ENCODE measurements at places on chromosomes 7 and 10.

DNA sequence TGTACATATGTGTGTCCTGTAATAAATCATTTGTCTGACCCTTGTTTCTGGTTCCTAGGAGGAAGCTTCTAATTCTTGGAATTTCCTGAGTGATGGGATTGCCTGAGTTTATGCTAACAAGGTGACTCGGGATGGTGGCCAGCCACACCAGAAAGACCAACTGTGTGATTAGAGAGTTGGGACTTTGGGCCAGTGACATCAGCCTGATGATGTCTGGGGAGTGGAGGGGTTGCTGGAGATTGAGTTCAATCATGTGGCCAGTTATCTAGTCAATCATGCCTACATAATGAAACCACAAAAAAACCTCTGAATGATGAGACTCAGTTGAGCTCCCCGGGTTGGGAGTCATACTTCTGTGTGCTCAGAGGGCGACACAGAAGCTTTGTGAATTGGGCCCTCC is 23.5 kb upstream of the CARD11 start:
- DNase-seq: no peak

DNA sequence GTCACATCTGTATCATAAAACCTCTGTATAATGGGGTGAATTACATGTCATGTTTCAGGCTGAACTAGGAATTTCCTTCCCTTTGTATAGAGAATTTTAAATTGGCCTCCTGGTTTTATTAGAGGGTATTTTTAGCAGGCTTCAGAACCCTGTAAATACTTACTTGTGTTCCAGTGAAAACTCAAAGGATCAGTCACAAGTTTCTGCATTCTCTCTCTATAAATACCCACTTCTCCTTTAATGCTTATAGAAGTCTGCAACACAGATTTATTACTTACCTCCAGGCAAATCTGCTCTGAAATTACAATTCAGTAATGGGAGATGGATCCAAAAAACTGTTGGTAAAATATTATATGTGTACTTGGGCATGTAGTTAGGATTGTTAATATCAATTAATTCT is 161.6 kb downstream of the GLI3 start:
- no peak for DNase-seq

GRCh38 chr7:117308891-117309290 is 14.0 kb downstream of the WNT2 start:
- DNase-seq: no peak

DNA sequence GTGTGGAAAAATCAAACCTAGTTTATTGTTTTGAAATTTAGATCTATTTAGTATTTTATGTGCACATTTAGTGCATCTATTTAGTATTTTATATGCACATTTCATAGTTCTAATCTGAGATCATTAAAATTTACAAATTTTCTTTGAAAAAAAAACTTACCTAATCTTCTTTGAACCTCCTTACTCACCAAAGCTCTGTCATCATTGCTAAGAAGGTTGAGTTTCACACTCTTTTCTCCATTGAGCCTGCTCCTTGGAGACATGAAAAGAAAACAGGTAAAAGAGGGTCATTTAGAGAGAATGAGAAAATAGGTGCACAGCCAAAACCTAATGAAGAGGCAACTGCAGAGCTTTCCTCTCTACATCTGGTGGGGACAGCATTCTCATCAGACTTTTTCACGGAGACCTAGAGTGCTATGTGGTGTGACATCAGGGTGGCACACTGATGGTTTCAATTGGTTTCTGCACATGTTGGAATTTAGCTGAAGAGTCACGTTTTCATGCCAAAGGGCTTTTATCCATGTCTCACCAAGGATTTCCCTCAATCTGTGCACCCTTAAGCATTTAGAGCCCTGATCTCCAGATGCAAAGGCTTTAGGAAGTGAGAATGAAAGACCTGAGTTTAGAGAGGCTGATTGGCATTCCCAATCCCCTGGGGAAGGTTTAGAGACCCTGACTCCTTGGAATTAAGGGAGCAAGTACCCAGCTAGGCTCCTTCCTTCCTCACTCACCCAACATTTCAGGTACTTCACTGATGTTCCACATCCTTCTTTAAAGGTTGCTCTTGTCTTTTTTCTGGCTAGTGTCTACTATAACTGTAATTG is 89.2 kb upstream of the CAPZA2 start:
- DNase-seq: no peak

DNA sequence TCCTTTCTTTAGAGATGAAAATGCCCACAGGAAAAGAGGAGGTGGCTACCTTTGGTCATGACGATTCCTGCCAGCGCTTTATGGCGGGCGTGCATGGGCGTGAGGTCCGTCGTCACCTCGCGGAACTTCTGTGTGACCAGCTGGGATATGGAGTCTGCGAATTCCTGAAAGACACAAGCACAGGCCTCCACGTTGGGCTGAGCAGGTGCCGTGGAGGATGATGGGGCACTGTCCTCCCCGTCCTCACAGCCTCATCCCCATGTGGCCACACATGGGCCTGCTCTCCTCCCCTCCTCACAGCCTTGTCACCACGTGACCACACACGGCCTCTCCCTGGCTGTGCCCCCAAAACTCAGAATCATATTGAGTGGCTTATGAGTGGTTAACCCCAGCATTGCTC is 214.7 kb downstream of the WDR37 start:
- DNase-seq: no peak

DNA sequence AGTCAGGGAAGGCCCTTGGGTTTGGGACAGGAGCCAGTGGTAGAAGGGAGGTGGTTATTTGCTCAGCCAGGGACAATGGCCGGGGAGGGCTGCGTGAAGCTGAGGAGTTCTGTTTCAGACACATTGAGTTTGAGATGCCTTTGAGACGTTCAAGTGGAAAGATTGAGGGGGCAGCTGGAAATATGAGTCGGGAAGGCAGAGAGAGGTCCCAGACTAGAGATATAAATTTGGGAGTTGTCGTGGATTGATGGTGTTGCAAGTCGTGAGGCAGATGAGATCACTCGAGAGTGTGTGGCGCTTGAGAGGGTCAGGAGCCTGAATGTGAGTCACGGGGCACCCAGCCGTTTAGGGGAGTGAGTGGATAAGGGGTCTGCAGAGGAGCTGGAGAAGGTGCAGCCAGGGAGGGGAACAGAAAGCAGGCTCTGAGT is 73.3 kb downstream of the ZMIZ1 start:
- peak; percentile 44 for DNase-seq

GRCh38 chr7:79157281-79157680 is 296.2 kb downstream of the MAGI2 start:
- no peak for DNase-seq

Measured in inflammatory macrophage (primary cell).